ENCODE measurements at places on chromosomes 2 and 18. TPM values are rescaled to one million over a fixed set of nuclear protein-coding genes. Genes with fewer than 3 reads are reported as not detected.

PLEK gene
- 7.6 TPM for total RNA-seq

DNAJC5G gene
- 0.12 TPM for total RNA-seq

EPB41L5 gene
- total RNA-seq = 84.8 TPM

CHMP1B gene
- total RNA-seq = 52.4 TPM

BCL11A gene
- 11.0 TPM for total RNA-seq

C2orf80 gene
- total RNA-seq = not detected

MTCL1 gene
- total RNA-seq = 16.1 TPM

ADD2 gene
- total RNA-seq = 6.1 TPM

DHRS9 gene
- 1.1 TPM for total RNA-seq

Measured in metanephros (tissue), 2 donors.